Stimulated activated CD8-positive, alpha-beta memory T cell treated with anti-CD3 and anti-CD28 coated beads, Interleukin-7, amount 100 ng/mL, for 1 hour (primary cell): ENCODE measurements at places on chromosomes 3 and 15.

DNA sequence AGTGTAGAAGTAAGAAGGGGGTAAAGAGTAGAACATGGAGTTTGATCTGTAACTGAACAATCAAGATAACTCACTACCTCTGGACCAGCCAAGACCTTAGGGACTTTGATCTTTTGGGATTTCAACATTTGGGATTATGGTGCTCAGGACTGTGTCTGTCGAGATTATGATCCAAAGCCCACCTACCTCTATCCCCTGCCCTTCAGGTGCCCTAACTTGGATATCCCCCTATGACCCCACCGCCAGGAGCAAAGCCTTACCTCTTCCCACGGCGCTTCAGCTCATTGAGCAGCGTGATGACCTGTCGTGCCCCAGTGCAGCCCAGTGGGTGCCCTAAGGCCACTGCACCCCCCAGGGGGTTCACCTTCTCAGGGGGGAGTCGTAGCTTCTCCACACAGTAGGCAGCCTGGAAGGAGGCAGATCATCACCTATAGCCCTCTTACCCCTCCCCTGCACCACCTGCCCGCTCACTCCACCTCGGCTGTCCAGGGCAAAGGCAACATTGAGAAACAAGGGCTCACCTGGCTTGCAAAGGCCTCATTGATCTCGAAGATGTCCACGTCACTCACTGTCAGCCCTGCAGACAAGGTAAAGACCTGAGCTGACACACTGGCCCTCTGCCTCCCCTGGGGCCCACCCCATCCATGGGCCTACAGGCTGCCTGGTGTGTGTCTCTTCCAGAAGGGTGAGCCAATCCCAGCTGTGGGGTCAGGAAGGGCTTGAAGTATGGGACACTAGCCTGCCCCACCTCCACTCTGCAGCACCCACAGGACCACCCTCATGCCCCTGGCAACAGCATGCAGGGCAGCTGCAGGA lies 11.4 kb downstream of the ACAA1 start:
- DNase-seq, result no peak

GRCh38 chr3:194792368-194792767 lies 106.7 kb downstream of the FAM43A start:
- DNase-seq, result no peak

- no peak for DNase-seq
These were observed 28.6 kb downstream of the DAPK2 start for GRCh38 chr15:64017591-64018163.

DNA sequence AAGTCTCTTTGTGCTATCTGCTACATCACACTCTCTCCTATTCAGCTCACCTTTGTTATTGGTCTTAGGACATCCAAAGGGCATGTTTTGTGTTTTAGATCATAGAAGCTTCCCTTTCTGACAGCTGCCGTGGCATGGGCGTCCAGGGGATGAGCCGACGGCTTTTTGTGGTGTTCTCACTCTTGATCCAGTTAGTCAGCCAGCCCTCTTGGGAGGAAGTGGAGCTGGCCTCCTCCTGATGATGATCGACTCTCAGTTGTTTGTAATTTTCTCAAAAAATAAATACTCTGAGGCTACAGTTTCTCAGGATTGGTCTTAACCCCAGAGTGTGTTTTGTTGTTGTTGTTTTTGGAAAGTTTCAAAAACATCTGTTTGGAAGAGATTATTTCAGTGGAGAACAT lies 34.4 kb downstream of the BOC start:
- no peak for DNase-seq

DNA sequence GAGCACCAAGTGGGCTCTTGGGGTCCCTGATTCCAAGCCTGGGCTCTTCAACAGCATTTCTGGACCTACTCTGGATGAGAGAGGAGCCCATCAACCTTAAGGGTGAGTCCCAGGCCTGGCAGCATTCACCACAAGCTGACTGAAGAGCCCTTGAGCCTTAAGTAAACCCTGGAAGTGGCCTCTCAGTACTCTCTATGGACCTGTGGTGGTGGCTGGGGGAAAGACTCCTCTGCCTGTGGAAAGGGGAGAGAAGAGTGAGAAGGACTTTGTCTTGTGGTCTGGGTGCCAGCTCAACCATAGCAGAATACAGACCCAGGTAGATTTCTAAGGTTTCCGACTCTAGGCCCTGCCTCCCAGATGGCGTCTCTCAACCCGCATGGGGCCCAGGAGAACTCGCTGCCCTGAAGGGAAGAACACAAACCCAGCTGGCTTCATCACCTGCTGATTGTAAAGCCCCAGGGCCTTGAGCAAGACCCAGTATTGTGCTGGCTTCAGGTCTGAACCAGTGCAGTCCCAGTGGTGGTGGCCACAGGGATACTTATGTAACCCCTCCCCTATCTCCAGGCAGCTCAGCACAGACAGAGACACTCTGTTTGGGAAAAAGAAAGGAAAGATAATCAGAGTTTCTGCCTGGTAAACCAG lies 71.4 kb downstream of the TFDP2 start:
- no peak for DNase-seq

- no peak for DNase-seq
These were observed 531 bp downstream of the LZTFL1 start for GRCh38 chr3:45841420-45841756.

DNA sequence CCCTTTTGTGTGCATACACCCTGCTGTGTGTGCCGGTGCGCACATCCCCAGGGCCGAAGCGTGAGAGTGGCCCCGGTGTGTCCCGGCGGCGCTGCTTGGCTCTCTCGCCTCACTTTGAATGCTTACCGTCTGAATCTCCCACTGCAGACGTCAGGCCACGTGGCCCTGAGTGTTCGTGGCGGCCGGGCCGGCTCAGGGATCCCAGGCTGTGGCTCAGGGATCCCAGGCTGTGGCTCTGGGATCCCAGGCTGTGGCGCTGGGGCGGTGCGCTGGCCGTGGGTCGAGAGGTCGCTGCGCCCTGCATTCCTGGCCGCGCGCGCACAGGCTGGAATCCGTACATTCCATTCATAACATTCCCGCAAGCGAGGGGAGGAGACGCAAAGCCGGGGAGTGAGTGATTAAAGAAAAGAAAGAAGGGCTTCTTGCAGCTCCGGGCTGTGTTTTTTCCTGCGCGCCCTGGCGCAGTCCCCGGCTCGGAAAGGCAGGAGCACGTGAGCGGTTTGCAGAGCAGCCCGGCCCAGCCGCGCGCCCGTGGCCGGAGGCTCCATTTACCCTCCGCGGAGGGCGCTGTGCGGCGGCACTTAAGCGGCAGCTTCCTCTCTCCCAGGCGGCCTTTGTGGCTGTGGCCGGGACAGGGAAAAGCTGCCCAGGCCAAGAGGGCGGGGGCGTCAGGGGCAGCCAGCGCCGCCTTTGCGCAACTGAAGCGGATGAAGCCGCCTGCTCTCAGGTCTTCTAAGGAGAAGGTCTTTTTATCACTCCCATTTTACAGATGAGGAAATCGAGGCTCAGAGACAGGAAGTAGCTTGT lies 87.0 kb upstream of the ALDH1L1 start:
- DNase-seq, result no peak

DNA sequence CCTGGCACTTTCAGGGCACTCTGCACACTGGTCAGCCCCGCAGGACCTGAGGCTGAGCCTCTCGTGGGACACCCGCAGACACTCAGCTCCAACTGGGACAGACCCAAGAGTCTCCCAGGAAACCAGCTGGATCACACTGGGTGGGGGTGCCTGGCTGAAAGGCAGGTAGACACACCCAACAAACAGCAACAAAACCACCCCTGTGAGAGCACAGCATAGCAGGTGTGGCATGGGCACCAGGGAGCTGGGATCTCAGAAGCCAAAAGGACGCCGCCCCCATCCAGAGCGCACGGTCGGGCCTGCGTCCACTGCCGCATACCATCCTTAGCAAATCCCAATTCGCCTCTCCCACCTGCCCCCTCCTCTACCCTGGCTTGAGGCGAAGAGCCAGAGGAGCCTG lies 154.2 kb upstream of the LINGO1 start:
- no peak for DNase-seq

GRCh38 chr3:24154013-24154695 lies 209.1 kb downstream of the NR1D2 start:
- DNase-seq, result no peak

- DNase-seq, result no peak
These were observed 86.2 kb downstream of the IQSEC1 start for GRCh38 chr3:12986986-12987385.

GRCh38 chr3:133213937-133214336 lies 175.7 kb downstream of the TMEM108 start:
- DNase-seq, result no peak

DNA sequence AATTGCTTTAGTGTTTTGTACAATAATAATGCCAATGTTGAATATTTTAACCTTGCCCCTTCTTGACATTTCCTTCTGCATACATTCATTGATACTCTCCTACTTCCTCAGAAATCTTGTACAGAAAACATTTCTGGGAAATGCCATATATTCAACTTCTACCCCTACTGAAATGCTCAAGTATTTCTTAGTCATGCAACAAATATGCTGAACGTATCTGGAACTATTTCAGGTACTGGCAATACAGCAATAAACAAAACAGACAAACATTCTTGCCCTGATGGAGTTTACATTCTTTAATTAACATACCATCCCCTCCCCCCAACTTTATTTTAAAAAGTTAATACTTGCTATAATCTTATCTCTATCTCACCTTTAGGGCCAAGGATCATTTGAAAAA lies 147.2 kb downstream of the STAG1 start:
- no peak for DNase-seq

- DNase-seq, result no peak
These were observed 577.0 kb upstream of the ARRDC4 start for GRCh38 chr15:97383516-97383915.

- DNase-seq, result no peak
These were observed 21.4 kb upstream of the LIPC start for GRCh38 chr15:58410353-58410752.

DNA sequence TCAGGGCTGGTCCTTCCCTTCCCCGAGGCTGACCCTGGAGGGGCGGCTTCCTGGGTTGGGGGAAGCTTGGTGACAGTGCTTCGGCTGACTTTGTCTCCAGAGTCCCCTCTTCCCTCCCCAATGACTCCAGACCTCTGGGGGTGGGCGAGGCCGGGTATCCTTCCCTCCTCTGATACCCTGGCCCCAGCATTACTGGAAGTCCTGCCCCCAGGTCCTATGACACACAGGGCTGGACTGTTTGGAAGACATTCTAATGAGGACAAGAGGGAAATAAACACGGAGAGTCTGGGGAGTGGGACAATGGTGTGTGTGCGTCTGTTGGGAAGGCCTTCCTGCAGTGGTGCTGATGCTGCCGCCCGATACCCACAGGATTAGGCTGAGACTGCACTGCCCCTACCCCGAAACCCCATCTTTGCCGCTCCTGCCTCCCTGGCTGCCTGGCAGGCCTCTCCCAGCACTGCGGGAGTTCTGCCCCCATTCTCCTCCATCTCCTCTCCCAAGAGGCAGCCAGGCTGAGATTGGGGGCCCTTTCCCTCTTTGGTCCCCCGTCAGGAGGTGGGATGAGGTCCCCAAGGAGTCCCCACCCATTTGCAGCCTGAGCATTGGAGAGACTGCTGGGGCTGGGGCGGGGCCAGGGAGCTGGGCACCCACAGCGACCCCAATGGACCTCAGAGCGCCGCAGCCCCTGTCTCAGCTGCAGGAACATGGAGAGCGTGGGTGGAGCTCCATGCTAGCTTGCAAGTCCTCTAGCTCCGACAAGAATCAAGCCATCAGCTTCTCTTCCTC lies 29.7 kb upstream of the FBLN2 start:
- DNase-seq, result no peak

GRCh38 chr3:128559486-128560225 lies 66.7 kb upstream of the GATA2 start:
- DNase-seq, result no peak

- no peak for DNase-seq
These were observed 43.2 kb upstream of the CMSS1 start for GRCh38 chr3:99774467-99774866.

- no peak for DNase-seq
These were observed 418.2 kb upstream of the ZNF717 start for GRCh38 chr3:76203578-76203977.

GRCh38 chr3:25156626-25157025 lies 271.4 kb upstream of the RARB start:
- DNase-seq, result no peak

DNA sequence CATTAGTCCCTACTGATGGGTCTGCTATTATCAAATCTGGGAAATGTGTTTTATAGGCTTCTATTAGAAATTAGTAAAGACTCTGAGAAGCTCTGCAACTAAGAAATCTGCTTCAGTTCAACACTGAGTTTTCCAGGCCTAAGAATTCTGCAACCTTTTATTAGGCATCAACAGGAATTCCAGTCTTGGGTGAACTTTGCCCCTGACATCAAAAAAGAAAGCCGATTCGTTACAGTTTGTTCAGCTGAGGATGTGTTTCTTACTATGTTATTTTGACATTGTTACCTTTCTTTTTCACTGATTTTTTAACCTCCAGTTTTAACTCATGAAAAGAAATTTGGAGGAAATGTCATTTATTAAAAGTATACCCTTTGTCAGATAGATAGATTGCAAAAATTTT lies 131.5 kb upstream of the KCNH8 start:
- DNase-seq, result no peak

GRCh38 chr3:100158918-100159330 lies 44.6 kb upstream of the FILIP1L start:
- DNase-seq, result no peak

GRCh38 chr15:63212050-63213004 lies 22.9 kb downstream of the RAB8B start:
- no peak for DNase-seq
